Stimulated activated CD8-positive, alpha-beta memory T cell treated with anti-CD3 and anti-CD28 coated beads, Interleukin-4, amount 100 ng/mL, for 4 hours (primary cell): ENCODE measurements at places on chromosomes 3 and 15.

DNA sequence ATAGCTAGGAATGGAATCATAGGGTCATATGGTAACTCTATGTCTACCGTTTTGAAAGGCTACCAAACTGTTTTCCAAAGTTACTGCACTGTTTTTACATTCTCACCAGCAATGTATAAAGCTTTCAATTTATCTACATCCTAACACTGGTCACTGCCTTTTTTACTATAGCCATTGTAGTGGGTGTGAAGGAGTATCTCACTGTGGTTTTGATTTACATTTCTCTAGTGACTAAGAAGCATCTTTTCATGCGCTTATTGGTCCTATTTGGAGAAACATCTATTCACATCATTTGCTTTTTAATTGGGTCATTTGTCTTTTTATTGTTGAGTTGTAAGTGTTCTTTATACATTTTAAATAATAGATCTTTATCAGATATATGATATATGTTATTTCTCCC, 53.3 kb downstream of the PIK3R4 start:
- no peak for DNase-seq

- DNase-seq, result no peak
These were observed 387.5 kb downstream of the NLGN1 start for GRCh38 chr3:173785004-173785403.

DNA sequence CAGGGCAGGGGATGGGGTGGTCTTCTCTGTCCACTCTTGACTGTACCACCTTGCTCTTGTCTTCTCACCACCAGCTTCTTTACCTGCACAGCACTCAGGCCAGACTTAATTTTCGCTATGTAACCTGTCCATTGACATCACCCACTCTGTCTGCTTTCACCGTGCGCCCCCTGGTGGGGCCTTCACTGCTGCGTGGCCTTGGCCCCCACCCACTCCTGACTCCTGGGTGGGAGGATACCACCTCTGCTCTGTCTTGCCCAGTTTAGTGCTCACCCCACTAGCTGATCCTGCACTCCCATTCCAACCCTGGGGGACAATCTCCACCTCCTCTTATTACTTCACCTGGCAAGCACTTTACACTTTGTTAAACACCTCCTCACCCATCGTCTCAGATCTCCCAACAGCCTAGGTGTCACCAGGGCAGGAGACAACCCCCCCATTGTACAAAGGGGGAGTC, 17.7 kb downstream of the PTH1R start:
- DNase-seq, result peak; percentile 58

DNA sequence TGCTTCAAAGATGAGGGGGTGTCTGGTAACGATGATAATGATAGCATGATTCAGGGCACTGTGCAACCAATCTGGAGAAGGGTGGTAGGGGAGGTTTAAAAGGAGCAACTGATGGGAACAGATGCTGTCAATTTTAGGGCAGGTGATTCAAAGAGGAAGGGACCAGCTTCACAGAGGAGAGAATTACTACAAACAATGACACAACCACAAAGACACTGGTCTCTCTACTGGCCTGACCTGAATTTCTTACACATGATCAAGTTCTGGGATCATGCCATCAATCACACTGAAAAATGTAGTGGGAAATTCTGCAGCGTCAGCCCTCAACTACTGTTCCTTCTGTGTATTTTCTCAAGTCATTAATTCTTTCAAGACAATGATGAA, 2.6 kb upstream of the CDV3 start:
- no peak for DNase-seq

GRCh38 chr3:50174517-50174895, 16.9 kb upstream of the GNAT1 start:
- no peak for DNase-seq

DNA sequence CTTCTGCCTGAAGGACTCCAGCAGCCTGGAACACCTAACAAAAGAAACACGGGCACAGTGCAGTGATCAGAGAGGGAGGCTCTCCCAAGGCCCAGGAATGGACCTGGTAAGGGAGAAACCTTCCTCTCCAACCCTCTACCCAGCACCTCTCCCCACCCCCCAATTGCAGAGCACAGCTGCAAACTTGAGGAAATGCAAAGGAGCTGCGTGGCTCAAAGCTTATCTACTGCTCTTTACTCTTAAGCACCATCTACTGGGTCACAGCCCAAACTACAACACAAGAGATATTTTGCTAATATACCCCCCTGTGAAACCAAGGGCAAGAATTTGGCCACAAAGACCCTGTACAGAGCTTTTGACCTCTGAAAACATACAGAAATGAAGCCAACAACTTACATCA, 328.3 kb downstream of the OXSM start:
- DNase-seq, result no peak
